ENCODE measurements at places on chromosomes 2 and 18.

DNA sequence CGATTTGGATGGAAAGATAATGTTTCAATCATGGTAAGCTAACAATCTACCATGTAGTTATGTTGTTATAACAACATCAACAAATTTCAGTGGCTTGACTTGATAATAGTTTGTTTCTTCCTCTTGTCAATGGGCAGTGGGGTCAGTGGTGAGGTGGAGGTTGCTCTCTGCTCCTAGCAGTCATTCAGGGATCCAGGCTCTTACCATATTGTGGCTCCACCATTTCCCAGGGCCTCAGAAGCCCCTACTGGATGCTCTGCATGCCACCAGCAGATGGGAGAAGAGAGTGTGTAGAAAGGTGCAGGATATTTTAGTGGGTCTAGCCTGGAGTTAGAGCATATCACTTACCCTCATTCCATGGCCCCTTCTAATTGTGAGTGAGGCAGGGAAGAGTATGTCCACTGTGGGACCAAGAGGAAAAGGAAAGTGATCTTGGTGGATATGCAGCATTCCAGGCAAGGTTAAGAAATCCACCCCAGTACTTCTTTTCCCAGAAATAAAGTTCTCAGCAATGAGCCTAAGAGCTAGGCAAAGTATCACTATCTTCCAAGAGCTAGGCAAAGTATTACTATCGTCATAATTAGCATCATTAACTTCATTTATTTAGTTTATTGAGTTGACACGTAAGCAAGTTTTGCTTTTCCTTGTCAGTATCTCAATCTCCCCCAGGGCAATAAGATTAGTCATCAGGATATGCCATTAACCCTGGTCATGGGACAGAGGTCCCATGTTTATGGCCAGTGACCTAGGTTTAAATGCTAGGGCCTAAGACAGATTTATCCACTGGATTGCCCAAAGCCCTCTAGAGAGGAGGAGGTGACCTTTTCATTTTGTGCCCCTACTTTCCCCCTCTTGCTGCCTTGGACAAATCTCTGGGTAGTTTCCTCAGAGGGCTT, 4.2 kb upstream of the IWS1 start:
- DNase-seq = no peak

GRCh38 chr2:186925514-186925913, 76.5 kb upstream of the ZSWIM2 start:
- no peak for DNase-seq

- no peak for DNase-seq
Measured at GRCh38 chr2:72757177-72757775, 68.6 kb downstream of the EXOC6B start.

DNA sequence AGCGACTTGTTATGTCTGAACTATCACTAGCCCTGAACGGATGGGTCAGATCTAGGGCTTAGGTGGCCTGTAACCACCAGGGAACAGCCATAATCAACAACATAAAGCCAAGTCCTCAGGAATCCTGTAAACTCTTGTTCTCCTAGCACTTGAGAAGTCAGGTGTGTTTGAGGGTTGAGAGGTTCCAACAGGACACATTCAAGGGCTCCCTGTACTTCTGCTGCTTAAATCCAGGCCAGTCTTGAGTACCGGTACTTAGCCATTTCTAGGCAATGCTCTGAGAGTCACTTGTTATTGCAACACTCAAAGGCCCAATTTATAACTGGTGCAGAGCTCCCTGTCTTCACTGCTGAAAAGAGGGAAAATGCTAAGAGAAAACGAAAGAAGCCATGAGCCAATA, 21.6 kb upstream of the SLC40A1 start:
- no peak for DNase-seq

DNA sequence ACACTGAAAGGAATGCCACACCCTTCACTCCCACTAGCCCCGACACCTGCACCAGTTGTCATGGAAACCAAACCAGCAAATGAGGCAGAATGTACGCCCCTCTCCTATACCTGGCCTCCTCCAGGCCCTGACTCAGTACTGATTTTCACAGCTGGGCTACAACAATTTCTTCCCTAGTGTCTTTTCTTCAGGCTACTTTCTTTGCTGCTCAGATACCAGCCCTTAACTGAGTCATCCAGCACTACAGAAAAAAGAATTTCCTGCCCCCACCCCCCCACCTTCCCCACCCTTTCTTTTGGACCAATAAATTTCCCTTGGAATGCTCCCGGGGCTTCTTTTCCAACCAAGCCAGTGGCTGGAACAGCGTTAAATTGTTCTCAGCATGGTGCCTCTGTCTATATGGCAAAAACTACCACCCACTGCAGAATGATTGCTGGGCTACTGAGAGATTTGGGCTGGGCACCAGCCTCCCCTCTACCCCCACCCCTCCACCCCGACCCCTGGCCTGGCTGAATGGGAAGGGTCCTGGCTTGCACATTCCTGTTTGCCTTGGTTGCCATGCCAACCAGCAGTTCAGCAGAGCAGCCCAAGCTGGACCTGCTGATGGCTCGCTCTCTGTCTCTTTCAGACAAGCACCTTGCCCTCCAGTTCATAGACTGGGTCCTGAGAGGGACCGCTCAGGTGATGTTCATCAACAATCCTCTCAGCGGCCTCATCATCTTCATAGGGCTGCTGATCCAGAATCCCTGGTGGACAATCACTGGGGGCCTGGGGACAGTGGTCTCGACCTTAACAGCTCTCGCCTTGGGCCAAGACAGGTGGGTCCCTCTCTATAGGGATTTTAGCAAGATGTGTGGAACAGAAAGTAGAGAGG, 11.3 kb downstream of the SLC14A2 start:
- no peak for DNase-seq

DNA sequence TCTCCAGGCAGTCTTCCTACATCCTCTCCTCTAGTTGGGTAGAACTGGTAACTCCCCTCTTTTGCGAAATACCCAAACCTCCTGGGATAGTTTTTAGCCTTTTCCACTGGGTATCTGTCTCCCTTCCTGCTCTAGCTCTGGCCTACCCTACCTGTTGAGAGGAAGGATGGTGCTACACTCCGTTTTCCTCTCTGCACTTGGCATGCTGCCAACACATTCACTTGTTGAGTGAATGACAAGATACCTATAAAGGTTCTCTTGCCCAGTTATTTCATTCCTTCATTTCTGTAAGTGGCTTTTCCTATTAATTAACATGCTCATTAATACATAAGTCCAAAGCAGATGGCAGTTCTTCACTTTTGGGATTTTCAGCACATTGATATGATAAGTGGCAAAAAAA, 293.8 kb downstream of the CNTNAP5 start:
- DNase-seq = no peak

- DNase-seq = no peak
Measured at GRCh38 chr2:138177693-138178092, 213.4 kb downstream of the HNMT start.
